ENCODE measurements at places on chromosomes 3 and 15.
A peak's percentile ranks its signal among the peaks of the same experiment; 100 is the strongest.

- no peak for DNase-seq
Observed at GRCh38 chr3:29700256-29700655, 419.4 kb downstream of the RBMS3 start.

- DNase-seq, result no peak
Observed at GRCh38 chr15:68400066-68400456, 31.9 kb downstream of the ITGA11 start.

DNA sequence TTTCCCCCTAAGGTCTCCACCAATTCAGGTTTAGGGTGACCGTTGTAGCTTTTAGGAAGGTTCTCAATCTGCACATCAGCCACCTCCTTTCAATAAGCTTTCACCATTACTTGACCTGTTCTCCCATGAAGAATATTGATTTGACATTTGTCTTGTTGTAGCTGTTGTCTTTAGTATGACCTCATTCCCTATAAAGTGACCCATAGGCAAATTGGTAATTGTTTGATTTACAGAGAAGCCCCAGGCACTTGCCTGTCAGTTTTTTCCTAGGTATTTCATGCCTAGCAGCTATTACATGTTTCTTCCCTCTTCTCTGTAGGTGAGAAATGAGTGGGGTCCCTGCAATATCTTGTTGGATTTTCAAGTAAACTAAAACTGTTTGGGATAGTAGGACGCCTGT, 36.0 kb downstream of the CHD2 start:
- DNase-seq, result no peak

DNA sequence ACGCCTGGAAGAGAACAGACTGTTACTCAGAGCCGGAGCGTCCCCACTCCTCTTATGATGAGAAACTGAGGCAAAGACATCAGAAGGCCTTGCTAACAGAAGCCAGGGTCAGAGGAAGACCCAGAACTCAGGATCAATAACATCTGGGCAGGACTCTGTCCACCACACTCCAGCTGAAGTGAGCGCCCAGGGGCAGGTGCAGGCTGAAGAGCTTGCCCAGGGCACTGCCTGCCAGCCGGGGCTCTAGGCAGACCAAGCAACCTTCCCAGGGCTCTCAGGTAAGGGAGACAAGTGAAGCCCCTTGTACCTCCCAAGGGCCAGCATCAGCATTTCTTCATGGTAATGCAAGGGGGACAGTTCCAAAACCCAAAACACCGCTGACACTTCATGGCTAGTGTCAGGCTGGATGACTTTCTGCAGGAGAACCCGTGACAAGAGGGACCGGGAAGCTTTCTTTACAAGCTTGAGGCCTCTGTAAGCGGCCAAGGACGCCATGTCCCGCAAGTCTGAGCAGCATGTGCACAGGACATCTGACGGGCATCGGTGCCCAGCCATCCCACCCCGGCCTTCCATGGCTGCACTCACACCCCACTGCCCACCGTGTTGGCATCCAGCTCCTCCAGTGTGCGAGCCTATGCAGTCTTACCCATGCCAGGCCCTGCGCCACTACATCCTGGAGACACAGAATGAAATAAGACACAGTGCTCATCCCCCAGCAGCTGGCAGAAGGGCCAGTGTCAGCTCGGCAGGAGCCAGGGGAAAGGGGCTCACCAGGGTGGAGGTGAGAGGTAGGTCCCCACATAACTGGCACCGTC, 14.1 kb downstream of the XXYLT1 start:
- no peak for DNase-seq

DNA sequence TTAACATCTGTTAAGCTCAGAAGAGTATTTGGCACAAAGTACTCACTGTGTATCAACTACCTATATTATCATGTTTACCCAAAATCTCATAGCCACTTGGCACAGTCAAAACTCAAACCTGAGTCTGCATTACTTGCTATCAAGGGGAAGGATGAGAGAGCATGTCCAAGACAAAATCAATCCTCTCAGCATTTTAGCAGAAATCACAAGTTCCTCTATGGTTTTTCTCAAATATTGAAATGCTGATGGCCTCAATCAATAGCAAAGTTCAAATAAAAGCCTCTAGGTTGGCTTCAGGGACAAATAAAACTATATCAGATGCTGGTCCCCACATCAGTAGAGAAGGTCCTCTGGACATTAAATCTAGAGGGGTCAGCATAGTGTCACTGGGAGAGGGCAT, 14.3 kb downstream of the TBC1D2B start:
- DNase-seq, result no peak

- no peak for DNase-seq
Observed at GRCh38 chr15:78811825-78812183, 540 bp upstream of the ADAMTS7 start.

- DNase-seq, result no peak
Observed at GRCh38 chr3:21446027-21446426, 305.0 kb downstream of the ZNF385D start.

GRCh38 chr3:188154014-188154808, at the start of gene LPP:
TSS of gene LPP (plus strand) at chr3:188154157. CDS start at chr3:188406121, 251,964 bp downstream.
- peak; percentile 88 for DNase-seq

DNA sequence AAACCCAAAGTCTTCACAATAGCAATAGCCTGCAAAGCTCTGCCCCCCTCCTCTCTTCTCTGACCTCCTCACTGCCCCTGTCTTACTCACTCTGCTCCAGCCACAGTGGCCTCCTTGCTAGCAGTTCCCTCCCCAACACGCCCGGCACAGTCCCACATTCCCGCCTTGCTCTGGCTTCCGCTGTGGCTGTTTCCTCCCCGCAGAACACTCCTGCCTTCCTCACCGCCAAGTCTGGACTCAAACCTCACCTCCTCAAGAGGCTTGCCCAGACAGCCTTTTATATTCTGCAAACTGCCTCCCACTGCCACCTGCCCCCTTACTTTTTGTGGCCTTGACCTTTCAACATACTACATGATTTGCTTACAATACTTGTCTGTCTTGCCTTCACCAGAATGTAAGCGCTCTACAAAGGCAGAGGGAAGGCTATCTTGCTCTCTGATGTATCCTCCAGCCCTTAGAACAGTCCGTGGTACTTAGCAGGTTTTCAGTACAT, 406 bp upstream of the MPI start:
- no peak for DNase-seq

DNA sequence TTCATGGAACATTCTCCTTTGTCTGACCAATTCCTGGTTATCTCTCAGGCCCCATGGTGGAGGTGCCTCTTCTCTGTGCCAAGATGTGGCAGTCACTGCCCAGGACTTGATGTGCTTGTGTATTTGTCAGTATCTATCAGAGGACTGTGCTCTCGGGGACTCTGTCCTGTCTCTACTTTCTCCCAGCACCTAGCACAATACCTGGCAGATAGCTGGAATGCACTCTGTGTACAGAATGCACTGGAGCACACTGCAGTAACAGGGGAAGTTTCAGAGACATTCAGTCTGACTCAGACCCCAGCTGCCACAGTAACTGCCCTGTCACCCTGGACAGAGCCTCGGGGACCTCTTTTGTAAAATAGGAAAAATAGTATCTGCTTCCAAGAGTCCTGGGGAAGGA, 34.6 kb upstream of the SV2B start:
- no peak for DNase-seq

DNA sequence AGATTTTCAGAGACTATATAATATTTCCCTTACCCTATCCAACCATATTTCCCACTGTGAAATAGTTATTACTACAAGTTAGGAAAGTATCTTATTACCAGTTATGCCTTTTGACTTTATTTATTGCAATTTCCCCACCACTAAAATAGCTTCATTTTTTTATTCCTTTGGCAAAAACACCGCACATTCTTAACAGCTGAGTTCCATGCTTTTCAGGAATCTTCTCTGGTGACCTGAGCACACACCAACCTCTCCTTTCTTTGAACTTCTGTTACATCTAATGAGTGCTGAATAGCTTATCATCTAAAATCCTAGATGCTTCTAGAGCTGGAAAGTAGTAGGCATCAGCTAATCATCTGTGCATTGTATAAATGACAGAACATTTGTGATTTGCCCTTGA, 99.1 kb downstream of the UBE2E2 start:
- DNase-seq, result no peak

DNA sequence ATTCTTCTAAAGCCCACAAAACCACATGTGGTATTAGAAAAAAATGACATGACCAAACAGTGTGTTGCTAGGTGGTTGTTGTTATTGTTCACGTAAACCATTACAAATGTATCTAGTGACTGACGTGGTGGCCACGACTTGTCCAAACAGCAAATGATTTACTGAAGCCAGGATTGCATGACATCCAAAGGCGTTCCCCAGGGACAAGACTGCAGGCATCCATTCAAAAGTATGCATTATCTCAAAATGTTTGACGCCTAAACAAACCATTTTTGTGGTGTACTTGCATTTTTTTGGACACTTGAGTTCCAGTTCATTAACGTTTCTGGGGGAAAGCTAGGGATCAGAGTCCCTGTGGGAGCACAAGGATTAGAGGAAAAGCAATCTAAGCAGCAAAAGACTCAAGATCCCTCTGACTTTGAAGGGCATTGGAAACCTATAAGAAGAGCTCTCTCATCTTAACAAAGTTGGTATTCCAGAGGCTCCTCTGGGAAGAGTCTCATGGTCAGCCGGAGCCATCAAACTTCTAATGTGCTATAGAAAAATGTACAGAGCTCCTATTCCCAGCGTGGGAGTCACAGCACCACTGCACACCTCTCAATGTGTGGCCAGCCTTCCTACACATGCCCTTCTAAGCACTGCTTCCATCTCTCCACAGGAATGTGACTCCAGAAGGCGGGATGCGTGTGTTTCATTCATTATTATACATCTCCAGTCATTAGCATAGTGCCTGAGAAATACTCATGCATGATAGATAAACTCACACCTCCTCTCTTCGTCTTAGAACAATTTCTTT, 62.9 kb downstream of the FBN1 start:
- DNase-seq, result no peak

DNA sequence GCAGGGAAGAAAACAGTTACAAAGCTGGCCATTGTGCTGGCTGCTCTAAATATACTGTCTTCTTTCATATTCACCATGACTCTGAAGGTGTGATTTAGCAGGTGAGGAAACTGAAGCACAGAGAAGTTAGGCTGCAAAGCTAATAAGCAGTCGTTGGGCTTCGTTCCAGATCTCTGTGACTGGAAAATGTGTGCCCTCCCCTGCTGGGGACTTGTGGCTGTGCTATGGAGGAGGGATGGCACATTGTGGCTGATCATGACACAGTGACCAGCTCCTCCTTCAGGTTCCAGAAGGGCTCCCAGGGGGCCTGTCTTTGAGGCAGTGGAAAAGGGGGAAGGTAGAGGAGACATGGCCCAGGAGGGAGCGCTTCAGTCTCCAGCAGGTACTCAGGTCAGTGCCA, 19.2 kb downstream of the PXK start:
- DNase-seq, result no peak
